ENCODE measurements at places on chromosomes 5 and 9.
A peak's percentile ranks its signal among the peaks of the same experiment; 100 is the strongest.

DNA sequence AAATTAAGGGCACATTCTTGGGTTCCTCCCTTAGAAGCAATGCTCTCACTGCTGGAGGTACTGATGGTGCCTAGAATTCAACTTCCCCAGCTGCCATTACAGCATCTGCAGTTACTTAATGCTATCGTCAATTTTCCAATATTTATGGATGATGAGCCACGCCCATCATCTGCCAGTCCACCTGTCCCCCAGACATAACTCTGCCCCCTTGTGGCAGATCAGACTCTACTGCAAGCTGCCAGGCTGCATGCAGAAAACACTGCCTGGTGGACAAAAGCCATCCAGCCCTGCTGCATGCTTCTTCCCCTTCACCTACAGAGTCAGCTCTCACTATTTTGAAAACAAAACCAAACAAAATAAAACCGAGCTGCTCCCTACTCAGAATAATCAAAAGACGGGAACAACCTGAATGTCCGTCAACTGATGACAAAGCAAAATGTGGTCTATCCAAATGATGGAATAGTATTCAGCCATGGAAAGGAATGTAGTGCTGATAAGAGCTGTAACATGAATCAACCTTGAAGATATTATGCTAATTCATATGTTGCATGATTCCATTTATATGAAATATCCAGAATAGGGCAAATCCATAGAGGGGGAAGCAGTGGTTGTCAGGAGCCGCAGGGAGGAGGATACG, 66.4 kb downstream of the RETREG1 start:
- no peak overlapping the region for H3K4me3 ChIP-seq
- no peaks in the 10 kb centered on the region for H3K27me3 ChIP-seq
- DNase-seq, result peak; percentile 29
- H3K27ac ChIP-seq, result no peak overlapping the region
- H3K4me1 ChIP-seq, result peaks cover 3% of the 10 kb centered on the region

DNA sequence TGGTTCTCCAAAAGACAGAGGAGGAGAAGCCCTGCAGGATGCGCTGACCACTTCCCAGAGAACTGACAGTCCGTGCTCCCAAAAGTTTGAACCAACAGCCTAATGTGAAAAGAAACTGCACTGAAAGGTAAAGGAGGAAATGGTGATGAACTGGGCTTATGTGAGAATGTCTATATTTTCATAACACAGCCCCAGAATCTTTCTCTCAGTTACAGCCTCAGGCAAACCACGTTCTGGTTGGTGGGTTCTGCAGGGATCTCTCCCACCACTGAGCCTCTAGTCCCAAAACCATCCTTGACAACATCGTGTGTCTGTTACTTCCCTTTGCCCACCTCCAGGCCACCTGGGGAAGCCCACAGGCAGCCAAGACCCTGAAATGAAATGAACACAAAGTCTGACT, 23.9 kb downstream of the SPARC start:
- DNase-seq, result no peak
- H3K27ac ChIP-seq, result no peak overlapping the region
- H3K36me3 ChIP-seq, result no peaks in the 10 kb centered on the region
- peaks cover 22% of the 10 kb centered on the region for H3K4me1 ChIP-seq
- H3K27me3 ChIP-seq, result no peaks in the 10 kb centered on the region

DNA sequence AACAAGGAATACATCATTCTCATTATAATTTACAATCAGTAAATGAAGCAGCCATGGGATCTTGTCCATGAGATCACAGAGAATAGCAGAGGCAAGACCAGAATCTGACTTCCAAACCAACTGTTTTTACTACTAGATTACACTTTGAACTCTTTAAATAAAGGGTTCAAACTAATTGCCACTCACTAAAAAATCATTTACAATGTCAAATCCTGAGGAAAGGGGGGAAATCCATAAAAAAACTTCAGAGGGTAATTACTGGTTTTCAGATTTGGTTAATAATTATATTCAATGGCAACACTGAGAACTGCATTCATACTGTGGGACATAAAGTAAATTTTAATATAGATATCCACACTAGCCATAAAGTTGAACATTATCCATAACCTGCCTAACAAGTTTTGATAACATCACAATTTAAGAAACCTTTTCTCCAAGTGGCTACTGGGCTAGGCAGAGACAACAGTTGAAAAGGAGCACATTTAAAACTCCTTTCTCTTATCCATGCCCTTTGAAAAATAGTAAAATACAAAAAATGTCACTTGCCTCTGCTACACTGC, 15.9 kb downstream of the PLPP1 start:
- DNase-seq, result no peak
- no peak overlapping the region for H3K4me3 ChIP-seq
- H3K27ac ChIP-seq, result no peak overlapping the region
- no peaks in the 10 kb centered on the region for H3K36me3 ChIP-seq
- H3K4me1 ChIP-seq, result no peaks in the 10 kb centered on the region
- no peaks in the 10 kb centered on the region for H3K27me3 ChIP-seq

DNA sequence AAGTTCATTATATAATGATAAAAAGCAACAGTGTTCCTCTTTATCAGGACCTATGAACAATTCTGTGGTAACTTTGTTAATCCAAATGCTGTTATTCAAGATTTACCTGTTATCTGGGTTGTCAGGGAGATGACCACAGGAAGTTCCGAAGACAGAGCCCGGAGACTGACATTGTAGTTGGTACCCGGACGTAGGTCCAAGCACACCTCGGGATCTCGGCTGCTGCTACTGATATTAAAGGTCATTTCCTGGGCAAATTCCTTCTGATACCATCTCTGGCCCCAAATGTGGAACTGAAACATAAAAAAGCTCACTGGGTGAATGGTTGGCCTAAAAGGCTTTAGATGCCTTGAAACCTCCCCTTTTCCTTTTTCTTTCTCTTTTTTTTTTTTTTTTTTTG, 96.7 kb downstream of the SUSD1 start:
- H3K27me3 ChIP-seq, result no peaks in the 10 kb centered on the region
- peak; percentile 51 for DNase-seq
- peaks cover 20% of the 10 kb centered on the region for H3K4me1 ChIP-seq
- H3K27ac ChIP-seq, result no peak overlapping the region
- peak overlapping the region; percentile 33 for H3K4me3 ChIP-seq
- no peaks in the 10 kb centered on the region for H3K36me3 ChIP-seq

DNA sequence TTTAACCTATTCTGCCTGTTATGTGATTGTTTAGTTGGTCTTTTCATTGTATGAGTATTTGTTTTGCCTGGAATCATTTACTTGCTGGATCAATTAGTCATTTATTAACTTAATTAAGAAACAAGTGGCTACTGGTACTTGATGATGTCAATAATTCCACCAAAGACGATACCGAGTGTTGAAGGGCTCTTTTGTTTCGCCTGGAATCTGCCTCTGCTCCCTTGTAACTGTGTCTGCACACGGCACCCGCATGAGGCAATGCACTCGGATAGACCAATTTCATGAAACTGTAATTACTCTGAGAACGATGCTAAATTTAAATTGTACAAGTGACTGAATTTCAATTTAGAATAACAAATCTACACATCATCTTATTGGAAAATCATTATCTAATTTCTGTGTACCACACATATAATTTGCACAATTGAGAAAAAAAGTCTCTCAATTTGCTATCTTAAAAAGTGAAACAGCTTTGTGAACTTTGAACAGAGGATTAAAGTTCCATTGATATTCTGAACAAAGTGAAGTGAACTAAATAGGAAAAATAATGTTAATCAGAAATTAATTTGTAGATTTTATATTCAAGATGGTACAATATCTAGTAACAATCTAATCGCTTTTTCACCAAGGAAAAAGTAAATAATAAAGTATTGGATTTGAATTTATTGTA, 143.2 kb downstream of the CTNND2 start:
- no peak overlapping the region for H3K27ac ChIP-seq
- DNase-seq, result no peak
- no peaks in the 10 kb centered on the region for H3K36me3 ChIP-seq
- no peaks in the 10 kb centered on the region for H3K4me1 ChIP-seq
- H3K4me3 ChIP-seq, result no peak overlapping the region
- H3K27me3 ChIP-seq, result no peaks in the 10 kb centered on the region

- no peak overlapping the region for H3K27ac ChIP-seq
- H3K4me1 ChIP-seq, result no peaks in the 10 kb centered on the region
- H3K27me3 ChIP-seq, result no peaks in the 10 kb centered on the region
- H3K4me3 ChIP-seq, result no peak overlapping the region
- no peak for DNase-seq
Measured at GRCh38 chr9:115367780-115368525, 250.0 kb upstream of the TNC start.

GRCh38 chr9:17394881-17395510, 183.9 kb upstream of the SH3GL2 start:
- H3K4me1 ChIP-seq, result no peaks in the 10 kb centered on the region
- H3K27me3 ChIP-seq, result no peaks in the 10 kb centered on the region
- no peak overlapping the region for H3K4me3 ChIP-seq
- no peaks in the 10 kb centered on the region for H3K36me3 ChIP-seq

- H3K27me3 ChIP-seq, result no peaks in the 10 kb centered on the region
- no peak for DNase-seq
- no peak overlapping the region for H3K4me3 ChIP-seq
- H3K27ac ChIP-seq, result no peak overlapping the region
Measured at GRCh38 chr5:180212363-180213255, 3.6 kb upstream of the RASGEF1C start.

DNA sequence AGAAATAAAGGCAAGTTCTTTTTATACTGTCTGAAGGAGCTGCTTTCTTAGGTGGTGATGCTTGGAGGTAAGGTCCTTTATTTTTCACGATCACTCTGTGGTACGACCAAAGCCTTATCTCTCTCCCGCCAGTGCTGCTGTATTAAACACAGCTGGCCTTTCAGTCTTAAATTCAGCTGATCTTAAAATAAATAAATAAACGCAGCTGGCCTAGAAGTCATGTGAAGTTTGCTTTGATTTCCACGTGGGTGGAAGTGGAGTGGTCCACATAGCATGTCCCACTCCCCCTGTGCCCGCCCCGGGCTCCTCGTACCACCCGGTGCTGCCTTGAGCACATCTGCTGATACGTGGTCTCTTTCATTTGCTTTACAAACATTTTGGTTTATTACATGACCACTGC, 260.4 kb downstream of the FANCC start:
- H3K27me3 ChIP-seq, result no peaks in the 10 kb centered on the region
- no peak overlapping the region for H3K4me3 ChIP-seq
- no peak overlapping the region for H3K27ac ChIP-seq
- no peak for DNase-seq
- no peaks in the 10 kb centered on the region for H3K36me3 ChIP-seq
- no peaks in the 10 kb centered on the region for H3K4me1 ChIP-seq
